Sigmoid colon (tissue), 7 donors: ENCODE measurements at places on chromosomes 2 and 18. TPM values are rescaled to one million over a fixed set of nuclear protein-coding genes. Genes with fewer than 3 reads are reported as not detected.

GRCh38 chr2:117537032-117537431, 277.5 kb upstream of the DDX18 start:
- no peak for DNase-seq

DNA sequence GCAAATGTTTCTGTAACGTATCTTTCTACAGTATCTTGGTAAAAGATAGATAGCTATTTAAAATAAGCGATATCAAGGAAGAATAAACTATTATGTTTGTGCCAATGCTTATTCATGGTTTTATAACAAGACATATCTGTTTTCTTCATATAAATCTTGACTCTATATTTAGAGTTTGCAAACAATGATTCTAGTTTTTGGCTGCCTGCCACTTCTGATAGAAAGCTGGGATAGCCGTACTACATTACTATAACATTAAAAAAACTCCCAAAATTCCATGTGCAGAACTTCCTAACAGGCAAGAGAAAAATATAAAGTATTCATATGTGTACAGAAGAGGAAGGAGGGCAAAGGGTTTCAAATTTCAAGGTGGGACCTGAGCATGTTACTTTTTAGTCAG, 985.0 kb downstream of the BCL11A start:
- DNase-seq = no peak

Gene G6PC2
- not detected for total RNA-seq

GRCh38 chr2:178072383-178073301, at the start of gene PDE11A:
Gene PDE11A, minus strand, starts transcription at chr2:178072777. Its CDS starts 340 bp downstream, at chr2:178072437.
- peak; percentile 88 for DNase-seq

DNA sequence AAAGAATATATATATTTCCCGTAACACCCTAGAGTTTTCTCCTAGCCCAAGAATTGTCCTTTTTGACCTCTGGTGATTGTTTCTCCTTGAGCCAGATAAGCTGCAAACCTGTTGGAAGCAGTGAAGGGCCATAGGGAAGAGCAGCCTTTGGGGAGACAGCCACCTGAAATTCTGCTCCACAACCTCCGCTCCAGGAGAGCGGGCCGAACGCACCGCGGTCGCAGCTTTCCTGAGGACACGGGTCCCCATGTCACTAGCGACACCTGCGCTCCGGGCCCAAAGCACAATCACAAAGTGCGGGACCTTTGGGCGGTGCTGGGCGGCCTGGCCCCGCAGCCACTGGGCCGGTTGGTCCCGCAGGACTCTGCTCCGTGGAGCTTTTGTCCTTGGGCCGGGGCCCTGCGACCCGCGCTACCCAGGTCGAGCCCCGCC, 557 bp upstream of the DSG2 start:
- no peak for DNase-seq

Gene GALNT13
- 0.81 TPM for total RNA-seq

GRCh38 chr2:67846370-67847070, 216.3 kb downstream of the C1D start:
- DNase-seq = peak; percentile 98

DNA sequence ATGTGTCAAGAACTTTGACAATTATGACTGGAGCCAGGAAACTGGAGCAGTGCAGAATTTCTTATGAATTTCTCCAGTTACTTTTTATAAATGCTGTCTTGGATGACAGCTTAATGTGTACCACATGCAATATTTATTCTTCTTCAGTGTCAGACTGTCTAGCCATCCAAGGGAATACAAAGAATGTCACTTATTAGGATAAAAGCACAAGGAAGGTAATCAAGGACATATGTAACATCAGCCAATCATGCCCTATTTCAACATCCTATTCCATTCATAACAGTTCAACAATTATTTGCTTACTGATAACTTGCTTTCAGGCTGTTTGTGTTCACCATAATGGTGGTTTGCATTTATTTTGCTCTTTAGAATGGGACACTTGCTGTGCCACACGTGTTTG, 139.8 kb downstream of the OLA1 start:
- DNase-seq = no peak

DNA sequence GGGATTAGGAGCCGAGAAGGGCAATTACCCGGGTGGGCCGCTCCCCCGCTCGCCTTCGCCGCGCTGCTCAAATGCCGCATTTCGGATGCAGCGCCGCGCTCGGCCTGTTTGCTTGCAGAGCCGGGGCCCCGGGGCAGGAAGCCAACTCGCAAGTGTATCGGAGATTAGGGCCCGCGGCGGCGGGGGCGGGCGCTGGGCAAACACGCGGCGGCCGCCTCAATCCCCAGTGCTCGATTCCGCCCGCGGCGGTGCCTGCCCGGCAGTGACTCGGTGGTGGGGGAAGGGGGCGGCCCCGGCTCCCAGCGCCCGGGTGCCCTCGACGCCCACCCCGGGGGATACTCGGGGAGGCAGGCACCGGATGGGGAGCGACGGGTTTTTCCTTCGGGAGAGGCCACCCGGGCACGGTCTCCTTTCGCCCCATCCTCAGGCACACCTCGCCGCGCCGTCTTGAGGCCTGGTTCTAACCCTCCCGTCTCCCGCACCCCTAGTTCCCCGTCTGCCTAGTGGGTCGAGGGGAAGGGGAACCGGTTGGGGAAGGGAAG, 26.6 kb upstream of the NOTO start:
- peak; percentile 89 for DNase-seq

GRCh38 chr18:46915800-46916550, 1.3 kb downstream of the PIAS2 start:
- no peak for DNase-seq

- no peak for DNase-seq
These were observed 2089.7 kb upstream of the CELF4 start for GRCh38 chr18:39655341-39655740.

GRCh38 chr2:233092432-233093165, 32.5 kb downstream of the INPP5D start:
- peak; percentile 30 for DNase-seq

DNA sequence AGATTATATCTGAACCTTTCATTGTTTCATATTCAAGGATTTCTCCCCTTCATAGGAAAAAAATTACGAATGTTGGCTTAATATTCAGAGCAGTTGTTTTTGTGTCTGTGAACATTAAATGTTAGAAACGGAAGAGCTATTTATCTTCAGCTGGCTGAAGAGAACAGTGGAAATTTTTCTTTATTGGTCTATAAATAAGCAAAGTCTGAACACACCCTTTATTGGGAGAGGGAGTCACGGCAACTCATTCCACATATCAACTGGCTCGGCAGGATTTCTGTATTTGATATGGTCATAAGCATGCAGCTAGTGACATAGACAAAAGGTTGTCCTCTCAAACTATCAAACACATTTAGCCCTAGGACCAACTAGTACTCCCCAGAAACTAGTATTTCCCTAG, 468.4 kb upstream of the HNRNPA3 start:
- DNase-seq = no peak

Gene IL1A
- total RNA-seq = not detected

DNA sequence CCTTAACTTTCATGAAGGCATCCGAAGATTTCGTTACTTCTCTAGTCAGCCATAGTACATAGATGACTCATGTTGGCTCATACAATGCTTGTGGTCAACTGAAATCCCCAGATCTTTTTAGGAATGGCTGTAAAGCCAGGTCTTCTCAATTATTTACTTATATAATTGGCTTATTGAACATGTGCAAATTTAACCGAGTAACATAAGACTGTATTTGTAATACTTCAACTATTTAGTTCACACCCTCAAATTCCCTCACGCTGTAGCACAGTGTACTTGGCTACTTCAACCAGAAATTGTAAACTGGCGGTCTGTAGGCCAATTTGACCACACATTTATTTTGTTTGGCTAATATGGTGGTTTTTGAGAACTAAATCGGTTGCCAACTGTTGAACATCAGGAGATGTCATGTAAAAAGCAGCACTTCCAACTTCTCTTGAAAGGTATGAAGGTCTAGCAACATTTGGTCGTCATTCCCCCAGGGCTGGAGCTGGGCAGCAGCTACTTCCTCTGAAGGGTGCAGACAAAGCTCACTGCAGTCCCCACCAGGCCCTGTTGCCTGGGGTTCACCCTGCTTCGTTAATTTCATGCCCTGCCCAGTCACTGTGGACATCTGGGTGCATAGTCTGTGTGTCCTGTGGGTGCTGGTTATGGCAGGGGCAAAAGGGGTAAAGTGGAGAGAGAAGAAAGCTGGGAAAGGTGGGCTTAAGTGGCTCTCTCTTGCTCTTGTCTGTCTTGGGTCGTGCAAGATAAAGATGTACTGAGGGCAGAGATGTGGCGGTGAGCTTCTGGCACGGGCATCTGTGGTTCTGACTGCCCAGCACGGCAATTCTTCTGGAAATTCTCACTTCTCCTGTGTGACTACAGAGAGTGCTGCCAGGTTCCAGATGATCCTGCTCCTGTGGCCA, 3.2 kb upstream of the SH3RF3 start:
- DNase-seq = no peak

DNA sequence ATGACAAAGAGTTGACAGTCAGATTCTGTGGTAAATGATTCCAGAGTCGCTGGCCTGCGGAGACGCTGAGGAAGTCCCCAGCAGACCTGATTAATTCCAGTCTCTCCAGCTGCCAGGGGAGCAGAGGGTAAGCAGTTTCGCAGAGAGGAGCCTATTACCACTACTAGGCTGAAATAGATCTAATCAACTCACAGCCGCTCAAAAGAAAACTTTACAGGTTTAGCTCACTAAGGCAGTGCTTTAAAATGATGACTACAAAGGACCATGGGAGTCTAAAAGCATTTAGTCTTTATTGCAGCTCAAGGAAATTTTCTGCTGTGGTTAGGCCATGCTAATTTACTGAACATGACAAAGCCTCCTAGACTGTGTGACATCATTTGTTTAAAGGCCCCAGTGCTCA, 445.6 kb upstream of the POU3F3 start:
- no peak for DNase-seq

Gene APOB
- 2.1 TPM for total RNA-seq

GRCh38 chr2:216242365-216242764, 129.9 kb downstream of the MARCHF4 start:
- peak; percentile 78 for DNase-seq

- no peak for DNase-seq
These were observed 37.7 kb upstream of the RNF103 start for GRCh38 chr2:86661333-86661732.

Gene SUMO1
- total RNA-seq = 56.2 TPM

GRCh38 chr2:157281316-157281715, 23.8 kb downstream of the GALNT5 start:
- DNase-seq = no peak

Gene HS1BP3
- total RNA-seq = 54.6 TPM

- no peak for DNase-seq
These were observed 45.0 kb upstream of the PCBP1 start for GRCh38 chr2:70042246-70042645.

Gene LOXHD1
- 0.28 TPM for total RNA-seq

Gene IL36G
- not detected for total RNA-seq
